ENCODE measurements at places on chromosomes 5 and 9.

- DNase-seq, result no peak
Observed at GRCh38 chr5:178545941-178546674, 44.1 kb downstream of the COL23A1 start.

DNA sequence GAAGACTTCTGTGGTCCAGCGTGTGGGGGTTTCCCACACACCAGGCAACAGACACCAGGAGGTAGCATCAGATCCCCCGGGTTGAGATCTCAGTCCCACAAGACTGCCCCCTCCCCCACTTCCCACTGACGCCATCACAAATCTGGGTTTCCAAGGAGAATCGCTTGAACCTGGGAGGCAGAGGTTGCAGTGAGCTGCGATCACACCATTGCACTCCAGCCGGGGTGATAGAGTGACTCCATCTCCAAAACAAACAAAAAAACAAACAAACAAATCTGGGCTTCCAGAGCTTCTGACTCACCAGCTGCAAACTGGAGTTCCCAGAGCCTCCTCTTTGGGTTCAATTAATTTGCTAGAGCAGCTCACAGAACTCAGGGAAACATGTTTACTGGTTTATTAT, 4.7 kb upstream of the GBGT1 start:
- no peak for DNase-seq

DNA sequence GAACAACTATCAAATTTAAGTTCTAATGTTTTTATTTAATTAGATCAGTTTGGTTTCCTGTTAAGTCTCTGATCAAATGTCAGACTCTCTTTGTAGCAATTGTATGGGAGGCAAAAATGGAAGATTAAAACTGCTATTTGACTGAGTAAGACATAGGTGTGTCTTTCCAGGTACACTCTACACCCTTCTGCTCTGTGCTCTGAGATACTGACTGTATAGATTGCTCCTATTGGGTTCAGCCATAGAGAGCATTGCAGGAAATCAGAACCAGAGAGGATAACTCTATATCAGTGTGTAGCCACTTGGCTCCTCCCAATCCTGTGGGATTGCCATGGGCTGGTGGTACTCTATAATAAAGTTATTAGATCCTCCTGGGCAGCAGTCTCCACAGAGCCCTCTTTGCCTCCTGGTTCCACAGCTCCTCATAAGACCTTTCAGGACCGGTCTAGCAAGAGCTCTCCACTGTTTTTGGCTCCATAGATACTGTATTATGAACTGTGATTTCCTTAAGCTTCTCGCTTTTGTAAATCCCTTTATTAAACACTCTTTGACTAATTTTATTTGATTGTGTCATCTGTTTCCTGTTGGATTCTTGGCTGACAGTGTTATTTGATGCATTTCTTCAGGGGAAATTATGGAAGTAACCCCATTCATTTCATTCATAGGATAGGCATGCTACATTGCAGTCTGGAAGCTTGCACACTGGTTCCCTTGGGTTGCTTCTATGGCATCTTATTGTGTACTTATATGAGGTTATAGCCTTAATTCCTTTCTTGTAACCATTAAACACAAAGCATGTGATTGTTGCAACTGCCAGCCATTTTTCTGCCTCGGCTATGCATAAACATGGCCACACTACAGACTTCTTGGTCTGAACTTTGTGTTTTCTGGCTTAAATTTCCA, 115.6 kb downstream of the VCAN start:
- DNase-seq, result no peak

DNA sequence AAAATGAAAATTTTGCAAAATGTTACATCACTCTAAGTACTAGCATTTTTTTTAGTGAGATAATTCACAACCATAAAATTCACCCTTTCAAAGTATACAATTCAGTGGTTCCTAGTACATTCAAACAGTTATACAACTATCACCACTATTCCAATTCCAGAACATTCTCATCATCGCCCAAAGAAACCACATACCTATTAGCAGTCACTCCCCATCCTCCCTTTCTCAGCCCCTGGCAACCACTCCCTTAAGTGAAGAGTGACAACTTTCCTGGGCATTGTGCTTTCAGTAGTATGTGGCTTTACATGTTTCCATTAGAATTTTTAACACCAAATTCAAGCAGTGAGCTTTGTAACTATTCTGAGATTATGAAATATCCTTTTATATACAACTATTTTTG, 81.4 kb downstream of the RASEF start:
- DNase-seq, result no peak

GRCh38 chr5:109704282-109704952, 14.7 kb downstream of the MAN2A1 start:
- DNase-seq, result no peak

- DNase-seq, result no peak
Observed at GRCh38 chr9:89631384-89631783, 26.6 kb downstream of the GADD45G start.

GRCh38 chr9:68781928-68782327, 76.9 kb downstream of the PIP5K1B start:
- no peak for DNase-seq

GRCh38 chr9:116095403-116095802, 58.2 kb upstream of the PAPPA start:
- DNase-seq, result no peak
